ENCODE measurements at places on chromosomes 5 and 9.

DNA sequence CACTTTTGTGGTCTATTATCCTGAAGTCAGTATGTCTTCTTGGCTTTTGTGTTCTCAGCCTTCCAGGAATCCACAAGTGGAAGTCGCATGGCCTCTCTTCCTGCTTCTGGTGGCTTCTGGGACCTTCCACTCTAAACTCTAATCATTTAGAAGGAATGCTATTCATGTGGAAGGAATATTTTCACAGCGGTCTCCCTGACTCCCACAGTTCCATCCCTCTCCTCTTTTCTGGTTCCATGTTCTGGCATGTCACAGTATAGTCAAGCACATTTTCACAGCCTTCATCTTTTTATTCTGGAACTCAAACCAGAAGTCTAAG lies 7.3 kb upstream of the RAI14 start:
- DNase-seq, result no peak

DNA sequence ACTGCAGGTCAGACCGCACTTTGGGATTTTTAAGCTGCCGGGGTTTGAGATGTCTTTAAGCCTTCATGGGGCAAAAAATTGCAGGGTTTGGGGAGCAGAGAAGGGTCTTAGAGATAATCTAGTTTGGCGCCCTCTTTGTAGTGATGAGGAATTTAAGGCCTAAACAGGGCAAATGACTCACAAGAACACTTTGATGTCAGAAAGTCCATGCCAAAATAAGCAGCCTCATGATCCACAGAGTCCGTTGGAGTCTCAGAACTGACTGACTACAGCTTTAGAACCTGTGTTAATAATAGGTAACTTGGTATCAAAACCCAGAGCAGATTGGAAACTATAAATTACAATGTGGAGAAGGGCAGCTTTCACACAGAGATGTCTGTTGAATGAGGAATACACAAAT lies 35.9 kb upstream of the PTGS1 start:
- no peak for DNase-seq

- no peak for DNase-seq
These were observed 84.8 kb downstream of the RAD23B start for GRCh38 chr9:107367727-107368502.

DNA sequence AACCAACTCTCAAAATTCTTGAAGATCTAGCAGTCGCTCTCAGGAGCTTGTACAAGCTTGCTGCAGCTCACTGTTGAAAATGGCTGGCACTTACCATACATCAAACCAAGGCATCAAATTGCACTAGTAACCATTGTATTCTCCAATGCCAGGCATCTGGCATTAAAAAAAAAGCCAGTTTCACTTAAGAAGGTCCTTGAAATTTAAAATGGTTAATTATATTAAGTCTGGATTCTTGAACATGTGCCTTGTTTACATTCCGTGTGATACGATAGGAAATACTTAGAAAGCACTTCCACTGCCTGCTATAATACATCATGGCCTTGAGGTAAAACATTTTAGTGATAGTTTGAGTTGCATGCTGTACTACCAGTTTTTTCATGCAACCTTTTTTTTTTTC lies 300.7 kb downstream of the KDM4C start:
- DNase-seq, result no peak

DNA sequence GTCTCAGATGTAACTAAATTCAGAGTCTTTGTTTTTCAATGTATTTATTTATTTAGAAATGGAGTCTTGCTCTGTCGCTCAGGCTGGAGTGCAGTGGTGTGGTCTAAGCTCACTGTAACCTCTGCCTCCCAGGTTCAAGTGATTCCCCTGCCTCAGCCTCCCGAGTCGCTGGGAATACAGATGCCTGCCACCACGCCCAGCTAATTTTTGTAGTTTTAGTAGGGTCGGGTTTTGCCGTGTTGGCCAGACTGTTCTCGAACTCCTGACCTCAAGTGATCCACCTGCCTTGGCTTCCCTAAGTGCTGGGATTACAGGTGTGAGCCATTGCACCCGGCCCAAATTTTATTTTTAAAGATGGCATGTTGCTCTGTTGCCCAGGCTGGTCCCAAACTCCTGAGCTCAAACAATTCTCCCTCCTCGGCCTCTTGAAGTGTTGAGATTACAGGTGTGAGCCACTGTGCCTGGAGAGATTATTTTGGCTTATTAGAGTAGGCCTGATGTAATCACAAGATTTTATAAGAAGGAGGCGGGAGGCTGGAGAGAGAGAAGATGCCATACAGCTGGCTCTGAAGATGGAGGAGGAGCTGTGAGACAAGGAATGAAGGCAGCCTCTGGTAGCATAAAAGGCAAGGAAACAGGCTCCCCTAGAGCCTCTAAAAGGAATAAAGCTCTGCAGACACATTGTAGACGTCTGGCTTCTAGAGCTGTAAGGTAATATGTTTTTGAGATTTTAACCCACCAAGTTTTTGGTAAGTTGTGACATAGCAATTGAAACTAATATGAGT lies 12.9 kb upstream of the KLF9 start:
- no peak for DNase-seq

Data from GM12892 (cell line).